ENCODE measurements at places on chromosomes 1 and 21.

DNA sequence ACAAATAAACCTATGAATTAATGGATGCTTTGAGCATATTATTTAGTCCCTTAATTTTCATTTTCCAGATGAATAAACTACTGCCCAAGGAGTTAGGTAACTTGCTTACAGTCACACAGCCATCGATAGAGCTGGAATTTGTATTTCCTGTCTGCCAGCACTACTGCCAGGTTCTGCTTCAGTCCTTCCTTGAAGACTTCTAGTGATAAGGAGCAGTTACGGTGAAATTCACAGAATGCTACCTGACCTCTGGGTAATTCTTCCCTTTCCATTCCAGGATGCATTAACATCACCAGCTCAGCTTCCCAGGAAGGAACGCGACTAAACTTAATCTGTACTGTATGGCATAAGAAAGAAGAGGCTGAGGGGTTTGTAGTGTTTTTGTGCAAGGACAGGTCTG, 11.2 kb downstream of the CD160 start:
- DNase-seq, result no peak

GRCh38 chr1:4752059-4752458, 97.7 kb downstream of the AJAP1 start:
- DNase-seq, result no peak

- DNase-seq, result no peak
Observed at GRCh38 chr1:78289603-78290002, 201.2 kb upstream of the PTGFR start.

DNA sequence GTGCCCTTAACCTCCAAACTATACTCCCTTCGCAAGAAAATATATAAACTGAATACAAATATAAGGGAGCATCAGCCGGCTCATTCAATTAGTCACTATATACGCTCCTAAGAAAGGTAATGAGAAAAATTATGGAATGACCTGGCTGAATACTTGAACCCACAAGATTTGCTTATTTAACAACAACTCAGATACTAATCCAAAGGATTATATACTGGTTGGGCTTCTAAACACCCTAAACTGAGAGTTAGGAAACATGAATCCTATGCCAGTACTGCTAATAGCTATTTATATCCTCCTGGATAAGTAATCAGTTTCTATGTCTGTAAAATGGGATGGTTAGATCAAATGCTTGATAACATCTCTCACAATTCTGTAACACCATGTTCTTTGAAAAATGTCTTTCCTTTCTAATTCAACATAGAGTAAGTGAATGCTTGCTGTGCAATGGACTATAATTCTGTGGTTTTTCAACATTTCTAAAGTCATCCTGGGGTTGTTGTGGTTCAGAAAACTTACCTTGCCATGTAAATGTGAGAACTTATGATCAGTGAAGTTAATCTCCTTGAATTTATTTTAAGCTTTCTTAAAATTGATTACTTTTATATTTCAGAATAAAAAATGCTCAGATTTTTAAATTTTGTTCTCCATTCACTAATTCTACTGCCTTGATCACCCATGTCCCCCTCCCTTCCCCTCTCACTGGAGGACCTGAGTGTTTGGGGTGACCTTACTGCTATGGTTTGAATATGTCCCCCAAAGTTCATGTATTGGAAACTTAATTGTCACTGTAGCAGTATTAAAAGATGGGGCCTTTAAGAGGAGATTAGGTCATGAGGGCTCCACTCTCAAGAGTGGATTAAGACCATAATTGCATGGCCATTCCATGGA, 14.5 kb downstream of the DUSP10 start:
- DNase-seq, result no peak

- no peak for DNase-seq
Observed at GRCh38 chr21:35510957-35511695, 462.0 kb upstream of the RUNX1 start.

- no peak for DNase-seq
Observed at GRCh38 chr1:214549604-214550003, 1.8 kb downstream of the PTPN14 start.

GRCh38 chr1:185398022-185398421, 81.0 kb upstream of the IVNS1ABP start:
- DNase-seq, result no peak

DNA sequence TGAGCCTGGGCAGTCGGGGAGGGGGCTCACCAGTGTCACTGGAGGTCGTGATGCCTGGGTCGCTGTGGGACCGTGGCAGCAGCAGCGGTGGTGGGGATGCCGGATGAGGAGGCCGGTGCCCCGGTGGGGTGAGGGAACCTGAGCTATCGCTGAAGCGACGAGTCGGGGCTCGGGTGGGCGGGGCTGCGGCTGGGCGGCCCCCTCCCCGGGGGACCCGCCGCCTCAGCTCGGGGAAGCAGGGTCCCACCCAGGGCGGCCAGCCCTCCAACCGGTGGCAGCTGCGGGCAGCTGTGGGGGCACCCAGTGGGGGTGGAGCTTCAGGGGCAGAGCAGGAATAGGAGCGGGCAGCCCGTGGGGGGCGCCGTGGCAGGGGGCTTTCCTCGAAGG, 5.0 kb downstream of the ENTREP3 start:
- DNase-seq, result no peak

DNA sequence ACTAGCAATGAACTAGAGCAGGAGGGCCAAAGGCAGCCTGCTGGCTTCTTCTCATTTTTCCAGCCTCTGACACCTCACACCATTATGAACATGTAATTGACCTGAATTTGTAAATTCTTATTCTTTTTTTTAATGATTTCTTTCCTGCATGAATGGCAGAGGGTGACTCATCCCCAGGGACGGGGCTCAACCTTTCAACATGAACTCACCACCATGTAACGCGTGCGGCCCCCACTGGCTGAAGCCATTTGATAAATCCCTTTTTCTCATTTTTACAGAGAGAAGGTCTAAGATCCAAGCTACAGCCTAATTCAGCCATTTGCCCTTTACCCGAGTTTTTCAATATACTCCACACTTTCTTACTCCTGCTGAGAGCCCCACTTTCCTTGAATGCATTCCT, 9.3 kb upstream of the ETS2 start:
- no peak for DNase-seq

DNA sequence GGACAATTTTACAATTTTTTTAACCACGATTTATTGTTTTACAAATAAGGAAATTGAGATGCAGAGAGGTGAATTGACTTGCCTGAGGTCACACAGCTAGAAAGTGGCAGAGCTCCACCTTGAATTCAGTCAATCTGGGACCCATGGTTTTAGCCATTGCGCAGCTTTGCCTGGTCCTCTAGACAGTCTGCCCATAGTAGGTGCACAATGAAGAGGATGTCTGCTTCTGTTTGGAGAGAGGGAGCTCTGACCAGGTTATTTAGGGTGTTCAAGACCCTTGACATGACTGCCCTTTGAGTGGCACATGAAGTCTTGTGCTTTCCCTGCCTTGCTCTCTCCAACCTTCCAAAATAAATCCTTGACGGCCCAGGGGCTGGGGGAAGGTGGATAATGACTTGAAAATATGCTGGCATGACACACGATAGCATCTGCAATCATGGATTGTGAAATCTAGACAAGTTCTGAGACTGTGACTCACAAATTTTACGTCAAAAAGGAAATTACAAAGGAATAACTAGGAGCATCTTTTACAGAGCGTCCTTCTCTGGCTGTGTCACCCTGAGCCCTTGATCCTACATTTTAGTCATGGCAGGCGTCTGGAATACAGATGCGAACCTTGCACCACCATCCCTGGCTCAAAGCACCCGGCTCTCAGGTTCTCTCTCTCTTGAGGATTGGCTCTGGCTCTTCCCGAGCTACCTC, 26.2 kb upstream of the ID3 start:
- no peak for DNase-seq
